AG09319 (cell line): ENCODE measurements at places on chromosomes 7 and 10.
A peak's percentile ranks its signal among the peaks of the same experiment; 100 is the strongest.

GRCh38 chr10:125068406-125068805 is 92.0 kb downstream of the CTBP2 start:
- no peak for DNase-seq

- peak; percentile 43 for DNase-seq
Measured at GRCh38 chr7:113710310-113711096, 208.3 kb downstream of the PPP1R3A start.

DNA sequence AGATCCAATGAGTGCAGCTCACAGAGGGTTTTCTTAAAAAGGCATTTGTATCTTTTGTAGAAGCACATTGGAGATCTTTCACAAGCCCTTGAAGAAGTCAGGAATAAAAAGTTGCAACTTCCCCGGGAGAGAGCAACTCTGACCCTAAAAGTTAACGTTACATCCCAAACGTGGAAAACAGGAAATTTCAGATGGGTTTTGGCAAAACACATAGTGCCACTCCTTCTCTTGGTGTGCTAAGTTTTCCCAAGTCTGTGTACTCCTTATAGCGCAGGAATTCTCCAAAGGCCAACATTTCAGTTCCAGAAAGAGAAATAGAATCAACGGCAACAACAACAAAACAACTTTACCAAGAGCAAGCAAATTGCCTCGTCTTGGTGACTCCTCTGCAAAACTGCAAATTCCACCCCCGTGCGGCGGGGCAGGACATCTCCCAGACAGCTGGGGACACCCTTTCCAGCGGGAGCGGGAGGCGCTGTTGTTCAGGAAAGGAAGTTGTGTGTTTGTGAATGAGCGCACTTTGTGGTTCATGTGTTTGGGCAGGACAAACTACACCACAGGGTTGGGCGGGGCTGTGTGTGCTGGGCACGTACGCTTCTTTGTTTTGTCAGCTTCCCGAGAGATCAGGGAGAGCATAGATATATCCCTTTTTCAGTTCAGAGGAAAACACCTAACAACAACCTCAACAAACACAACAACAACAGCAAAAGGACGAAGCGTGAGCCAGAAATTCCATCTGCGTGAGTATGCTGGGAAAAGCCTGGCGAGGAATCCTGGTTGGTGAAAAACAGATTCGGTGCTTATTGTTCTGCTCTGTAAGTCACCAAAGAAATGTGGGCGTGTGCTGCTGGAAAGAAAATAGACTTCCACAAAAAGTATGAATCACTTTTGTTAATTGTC is 294.7 kb upstream of the PITRM1 start:
- DNase-seq = peak; percentile 95

GRCh38 chr10:84765086-84765485 is 436.7 kb downstream of the CCSER2 start:
- no peak for DNase-seq

DNA sequence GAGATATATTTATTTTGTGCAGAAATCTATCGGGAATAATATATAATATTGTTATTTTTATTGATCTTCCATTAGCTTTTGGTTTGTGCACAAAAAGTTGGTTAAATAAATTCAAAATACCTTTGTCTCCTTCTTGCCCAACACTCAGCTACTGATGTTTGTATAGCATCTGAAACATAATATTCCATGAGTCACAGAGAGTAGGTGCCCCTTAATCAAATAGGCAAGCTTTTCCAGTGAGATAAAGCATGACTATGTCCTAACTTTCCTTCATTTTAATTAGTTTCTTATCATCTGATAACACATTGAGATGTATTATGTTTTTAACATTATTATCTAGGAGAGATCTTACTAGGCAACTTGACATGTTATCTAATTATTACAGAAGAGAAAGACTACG is 432.2 kb downstream of the KIF20B start:
- DNase-seq = no peak

- peak; percentile 28 for DNase-seq
Measured at GRCh38 chr7:93715234-93715633, 140.7 kb upstream of the CALCR start.

DNA sequence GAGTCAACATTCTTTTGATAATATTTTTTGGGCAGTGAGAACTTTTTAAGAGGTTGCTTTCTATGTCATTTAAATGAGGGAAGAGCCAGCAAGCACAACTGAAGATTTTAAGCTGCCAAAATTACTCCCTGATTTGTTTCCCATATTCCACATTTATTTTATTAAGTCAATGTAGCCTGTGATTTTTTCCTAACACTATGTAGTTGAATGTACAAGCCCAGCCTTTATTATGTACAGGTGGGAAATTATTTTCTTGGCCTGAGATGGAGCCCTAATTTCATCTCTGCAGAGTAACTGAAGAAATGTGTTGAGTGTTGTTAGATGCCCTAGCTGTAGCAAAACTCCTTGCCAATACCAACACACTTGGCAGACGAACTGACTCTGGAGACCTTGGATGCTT is 83.1 kb upstream of the MINDY3 start:
- DNase-seq = no peak

DNA sequence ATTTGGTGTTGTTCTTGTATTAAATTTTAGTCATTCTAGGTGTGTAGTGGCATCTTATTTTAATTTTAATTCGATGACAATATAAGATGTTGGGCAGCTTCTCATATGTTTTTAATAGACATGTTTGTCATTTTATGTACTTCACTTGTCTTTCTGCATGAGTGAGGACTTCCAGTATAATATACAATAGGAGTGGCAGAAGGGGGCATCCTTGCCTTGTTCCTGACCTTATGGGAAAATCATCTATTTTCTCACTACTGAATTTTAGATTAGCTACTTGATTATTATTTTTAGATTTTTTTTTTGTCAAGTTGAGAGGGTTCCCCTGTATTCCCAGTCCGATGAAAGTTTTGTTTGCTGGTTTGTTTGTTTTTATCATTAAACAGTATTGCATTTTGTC is 495.2 kb upstream of the GRM3 start:
- DNase-seq = no peak

DNA sequence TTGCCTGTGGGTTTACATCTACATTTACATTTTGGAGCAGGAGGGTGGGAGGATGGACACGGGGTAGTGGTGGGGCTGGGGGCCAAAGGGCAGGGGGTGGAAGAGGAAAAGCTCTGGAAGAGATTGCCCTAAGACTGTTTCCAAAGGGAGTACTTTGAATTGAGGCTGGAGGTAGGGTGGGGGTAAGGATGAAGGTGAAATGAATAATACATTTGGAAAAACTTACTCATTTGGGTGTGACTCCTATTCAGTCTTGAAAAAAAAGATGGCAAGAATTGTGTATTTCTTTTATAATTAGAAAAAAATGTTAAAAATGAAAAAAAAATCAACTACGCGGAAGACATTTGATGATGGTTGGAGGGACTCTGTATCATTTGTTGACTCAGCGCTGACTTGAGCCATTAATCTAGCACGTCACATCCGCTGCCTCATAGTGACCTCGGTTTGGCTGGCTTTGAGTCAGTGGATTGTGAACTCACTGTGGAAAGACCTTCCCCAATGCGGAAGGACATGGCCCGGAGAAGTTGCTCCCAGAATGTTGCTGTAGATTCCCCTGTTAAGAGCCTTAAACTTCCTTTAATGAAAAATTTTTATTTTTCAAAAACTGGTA is 2.8 kb downstream of the FAM180A start:
- DNase-seq = peak; percentile 88

- no peak for DNase-seq
Measured at GRCh38 chr7:88795553-88795952, at the start of gene TEX47. Gene TEX47, minus strand, starts transcription at chr7:88795737. Its CDS starts 795 bp downstream, at chr7:88794942.

- DNase-seq = no peak
Measured at GRCh38 chr7:100137851-100138760, 10.6 kb upstream of the LAMTOR4 start.

- no peak for DNase-seq
Measured at GRCh38 chr7:42931447-42931833, 534 bp downstream of the PSMA2 start.

DNA sequence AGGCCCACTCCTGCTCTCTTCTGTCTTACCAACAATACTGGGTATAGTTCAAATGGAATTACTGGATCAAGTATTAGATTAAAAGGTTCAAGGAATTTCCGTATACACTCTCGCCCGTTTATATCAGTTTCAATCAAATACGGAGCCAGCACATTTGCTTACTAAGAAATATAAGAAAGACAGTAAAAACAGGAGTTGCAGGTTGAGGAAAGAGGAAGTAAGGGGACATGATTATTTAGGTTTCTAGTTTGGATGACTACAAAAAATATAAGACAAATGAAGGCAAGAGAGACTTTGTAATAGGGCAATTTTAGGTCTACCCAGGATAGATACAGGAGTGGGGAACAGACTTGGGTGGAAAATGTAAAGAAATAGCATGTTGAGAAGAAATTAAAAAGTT is 109.9 kb upstream of the ABI1 start:
- DNase-seq = no peak

DNA sequence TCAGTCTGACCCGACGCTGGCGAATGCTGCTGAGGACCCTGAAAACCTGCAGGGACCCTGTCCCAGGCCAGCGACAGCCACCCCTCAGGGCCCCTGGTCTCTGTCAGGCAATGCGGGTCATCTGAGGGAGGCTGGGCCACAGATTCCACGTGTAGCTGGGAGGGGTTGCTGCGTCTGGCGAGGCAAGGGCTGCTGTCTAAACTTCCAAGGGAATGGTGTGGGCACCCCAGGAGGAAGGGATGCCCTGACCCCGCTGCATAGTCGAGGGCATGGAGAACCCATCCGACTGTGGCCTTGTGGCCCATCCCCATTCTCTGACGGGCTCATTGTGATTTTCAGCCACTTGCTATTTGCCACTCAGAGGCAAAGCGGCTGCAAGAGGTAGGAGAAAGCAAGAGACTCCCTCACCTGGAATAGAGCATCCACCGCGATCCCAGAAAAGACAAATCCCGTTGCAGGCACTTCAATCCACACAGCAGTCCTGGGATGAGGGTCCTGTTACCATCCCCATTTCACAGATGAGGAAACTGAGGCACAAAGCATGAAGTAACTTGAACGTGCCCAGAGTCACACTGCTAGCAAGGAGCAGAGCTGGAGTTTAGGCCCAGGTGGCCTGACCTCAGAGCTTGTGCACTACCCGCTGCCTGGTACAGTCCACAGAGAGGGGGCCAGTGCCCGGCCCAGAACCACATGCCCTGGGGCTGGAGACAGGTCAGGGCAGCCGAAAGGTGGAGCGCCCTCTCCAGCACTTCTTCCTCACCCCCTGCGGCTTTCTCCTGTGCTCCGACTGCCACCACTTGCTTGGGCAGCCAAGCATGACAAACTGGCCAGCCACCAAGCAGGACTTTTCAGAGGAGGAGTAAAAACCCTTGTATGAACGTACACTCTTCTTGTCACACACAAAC is 163.8 kb upstream of the KLF14 start:
- no peak for DNase-seq

DNA sequence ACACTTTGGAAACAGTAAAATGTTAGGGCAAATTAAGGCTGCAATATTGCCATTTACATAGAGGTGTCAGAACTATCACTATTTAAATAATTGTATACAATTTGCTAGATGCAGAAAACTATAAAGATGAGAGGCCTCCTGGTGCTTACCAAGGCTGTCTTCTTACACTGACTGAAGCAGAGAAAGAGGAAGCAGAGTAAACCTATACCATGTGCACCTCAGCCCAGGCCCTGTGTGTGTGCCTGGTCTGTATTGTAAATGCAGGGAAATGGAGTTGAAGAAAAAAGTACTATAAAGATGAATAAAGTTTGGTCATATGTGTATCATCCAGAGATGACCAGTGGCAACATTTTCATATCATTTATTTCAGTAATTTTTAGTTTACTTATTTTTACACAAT is 29.2 kb downstream of the ELMO1 start:
- no peak for DNase-seq

DNA sequence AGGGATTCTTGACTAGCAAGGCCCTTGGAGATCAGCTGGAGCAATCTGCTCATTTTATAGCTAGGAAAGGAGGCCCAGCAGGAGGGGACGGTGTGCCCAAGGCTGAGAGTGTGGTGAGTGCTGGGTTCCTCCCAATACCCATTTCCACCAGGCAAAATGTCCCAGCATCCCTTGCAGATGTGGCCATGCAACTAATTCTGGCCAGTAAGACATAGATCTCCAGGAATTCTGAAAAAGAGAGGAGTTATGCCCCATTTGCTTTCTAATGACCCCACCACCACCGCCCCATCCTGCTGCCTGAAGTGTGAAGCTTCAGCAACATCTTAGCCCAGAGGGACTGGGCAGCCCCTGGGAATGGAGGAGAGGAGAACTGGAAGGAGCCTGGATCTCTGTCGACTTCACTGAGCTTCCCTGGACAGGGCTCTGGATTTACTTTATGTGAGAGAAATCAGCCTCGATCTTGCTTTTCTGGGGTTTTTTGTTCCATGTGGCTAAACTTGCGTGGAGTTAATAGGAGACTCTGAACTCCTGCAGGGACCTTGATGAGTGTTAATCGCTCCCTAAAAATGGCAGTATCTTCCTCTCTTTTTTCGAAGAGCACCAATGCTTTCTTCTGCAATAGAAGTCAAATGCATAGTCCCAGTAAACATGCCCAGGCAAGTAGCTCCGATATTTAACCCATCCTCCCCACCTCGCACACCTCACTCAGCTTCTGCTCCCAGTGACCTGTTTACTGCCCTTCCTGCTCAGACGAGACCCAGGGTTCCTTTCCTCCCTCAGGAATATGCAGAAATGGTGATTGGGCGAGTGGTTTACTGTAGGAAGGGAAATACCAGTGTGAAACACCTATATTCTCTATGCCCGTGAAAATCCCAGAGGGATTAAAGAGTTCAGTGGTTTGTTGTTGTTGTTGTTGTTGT is 127.5 kb upstream of the GPR26 start:
- DNase-seq = no peak

DNA sequence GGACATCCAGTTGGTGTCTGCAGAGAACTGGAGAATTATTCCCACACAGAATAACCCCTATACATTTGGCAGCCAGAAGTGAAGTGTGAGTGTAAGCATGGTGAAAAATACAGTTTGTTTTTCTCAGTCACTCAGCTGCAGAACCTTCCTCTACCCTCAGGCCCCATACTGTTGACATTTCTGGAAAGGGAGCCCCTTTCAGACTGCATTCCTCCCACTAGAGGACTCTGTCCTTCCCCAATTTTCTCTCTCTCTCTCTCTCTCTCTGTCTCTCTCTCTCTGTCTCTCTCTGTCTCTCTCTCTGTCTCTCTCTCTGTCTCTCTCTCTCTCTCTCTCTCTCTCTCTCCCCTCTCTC is 86.8 kb upstream of the STEAP1B start:
- DNase-seq = no peak

- DNase-seq = no peak
Measured at GRCh38 chr10:86599729-86600128, 54.6 kb upstream of the OPN4 start.
